ENCODE measurements at places on chromosomes 6 and 20.

DNA sequence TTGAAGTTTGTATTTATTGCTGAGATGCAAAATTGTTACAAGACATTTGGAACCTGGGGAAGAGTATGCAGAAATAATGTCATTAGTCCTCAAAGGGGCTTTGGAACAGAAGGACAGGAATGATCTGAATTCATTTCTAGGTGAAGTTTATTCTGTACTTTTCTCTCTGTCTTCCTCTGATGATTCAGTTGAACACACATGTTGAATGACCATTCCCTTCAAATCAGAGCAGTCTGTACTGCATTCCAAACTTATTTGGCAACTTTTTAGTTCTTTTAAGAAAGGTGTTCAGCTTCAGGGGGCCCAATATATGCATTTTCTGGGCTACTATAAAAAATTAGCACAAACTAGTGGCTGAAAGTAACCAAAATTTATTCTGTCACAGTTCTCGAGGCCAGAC is 213.9 kb upstream of the LAMP5 start:
- DNase-seq: no peak

DNA sequence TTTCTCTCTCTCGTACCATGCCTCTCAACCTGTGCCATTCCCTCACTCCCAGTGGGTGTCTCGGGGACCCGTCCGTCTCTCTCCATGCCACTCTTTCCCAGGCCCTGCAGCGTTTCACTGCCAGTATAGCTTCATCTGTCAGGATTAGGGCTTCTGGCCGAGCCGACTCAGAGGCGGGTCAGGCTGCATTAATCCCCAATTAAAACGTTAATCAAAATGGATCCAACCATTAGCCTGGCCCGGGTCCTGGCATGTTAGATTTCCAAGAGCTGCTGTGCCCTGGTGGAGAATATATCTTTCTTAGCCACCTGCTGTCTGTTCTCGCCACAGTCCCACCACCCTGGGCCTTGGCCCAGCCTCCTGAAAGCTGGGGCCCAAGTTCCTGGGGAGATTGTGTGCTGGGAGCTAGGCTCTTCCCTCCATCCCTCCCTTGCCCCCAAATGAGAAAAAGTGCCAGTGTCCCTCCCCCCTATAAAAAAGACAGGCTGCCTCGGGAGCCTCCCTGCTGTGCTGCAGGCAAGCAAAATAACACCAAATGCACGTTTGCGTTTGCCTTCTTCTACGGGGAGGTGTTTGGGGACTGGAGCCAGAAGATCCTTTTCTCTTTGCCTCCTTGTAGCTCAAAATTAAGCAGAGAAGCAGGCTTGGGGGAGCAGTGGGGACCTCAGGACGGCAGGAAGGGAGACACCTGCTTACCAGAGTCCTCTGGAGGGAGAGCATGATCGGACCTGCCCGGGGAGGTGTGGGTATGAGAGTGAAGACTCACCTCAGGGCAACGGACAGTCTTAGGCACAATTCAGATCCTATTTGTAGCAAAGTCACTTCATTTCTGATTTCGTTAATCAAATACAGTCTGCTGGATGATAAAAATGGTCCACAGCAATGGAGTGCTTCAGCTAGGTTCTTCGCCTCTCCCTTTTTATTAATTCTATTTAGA is 3.0 kb downstream of the KCNG1 start:
- DNase-seq: no peak

DNA sequence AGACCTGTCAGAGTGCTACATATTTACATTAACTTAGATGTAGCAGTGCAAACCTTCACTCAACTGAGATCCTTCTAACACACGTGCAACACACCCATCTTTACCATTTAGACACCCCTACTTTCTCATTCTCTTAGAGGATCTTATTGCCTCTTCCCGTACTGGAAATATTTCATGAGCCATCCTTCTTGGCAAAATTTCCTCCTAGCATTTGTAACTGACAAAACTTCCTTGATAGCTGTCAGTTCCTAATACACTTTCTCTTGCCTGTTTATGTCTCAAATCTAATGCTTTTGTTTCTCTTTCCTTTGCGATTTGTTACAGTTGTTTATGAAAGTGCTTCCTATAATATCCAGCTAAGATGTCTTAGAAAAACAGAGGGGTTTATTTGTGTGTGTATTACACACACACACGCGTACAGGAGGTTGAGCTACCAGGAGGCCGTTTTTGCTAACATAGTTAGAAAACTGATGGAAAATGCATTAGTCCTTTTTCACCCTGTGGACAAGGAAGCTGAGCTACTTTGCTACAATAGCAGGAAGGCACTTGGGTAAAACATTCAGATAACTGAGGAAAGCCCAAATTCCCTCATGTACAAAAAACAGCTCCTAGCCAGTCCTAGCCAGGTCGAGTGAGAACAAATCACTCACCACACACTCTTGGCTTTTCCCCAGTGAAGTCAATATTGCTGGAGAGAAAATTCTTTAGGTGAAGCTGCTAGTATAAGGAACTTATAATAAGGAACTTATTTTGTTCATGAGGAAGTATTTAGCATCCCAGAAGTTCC is 153.6 kb downstream of the NFATC2 start:
- no peak for DNase-seq

DNA sequence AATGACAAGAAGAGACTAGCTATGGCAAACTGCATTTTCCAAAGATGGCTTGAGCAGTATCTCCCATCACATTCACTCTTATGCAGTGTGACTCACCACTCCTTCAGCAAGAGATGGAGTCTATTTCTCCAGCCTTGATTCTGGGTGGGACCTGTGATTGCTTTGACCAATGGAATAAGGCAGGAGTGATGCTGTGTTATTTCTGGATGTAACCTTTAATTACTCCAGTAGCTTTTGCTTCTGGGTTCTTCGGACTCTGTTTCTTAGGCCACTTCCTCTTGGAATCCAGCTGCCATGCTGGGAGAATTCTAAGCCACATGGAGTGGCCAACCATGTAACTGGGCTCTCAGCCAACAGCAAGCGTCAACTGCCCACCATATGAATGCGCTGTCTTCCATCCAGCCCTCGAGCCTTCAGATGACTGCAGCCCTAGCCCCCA is 50.7 kb downstream of the TGM2 start:
- DNase-seq: no peak

- no peak for DNase-seq
Observed at GRCh38 chr6:121335087-121336008, 1.1 kb upstream of the TBC1D32 start.

Data from GM13976 (cell line).